Upper lobe of right lung (tissue), 1 donor: ENCODE measurements at places on chromosomes 3 and 15. TPM values are rescaled to one million over a fixed set of nuclear protein-coding genes. Genes with fewer than 3 reads are reported as not detected.

DNA sequence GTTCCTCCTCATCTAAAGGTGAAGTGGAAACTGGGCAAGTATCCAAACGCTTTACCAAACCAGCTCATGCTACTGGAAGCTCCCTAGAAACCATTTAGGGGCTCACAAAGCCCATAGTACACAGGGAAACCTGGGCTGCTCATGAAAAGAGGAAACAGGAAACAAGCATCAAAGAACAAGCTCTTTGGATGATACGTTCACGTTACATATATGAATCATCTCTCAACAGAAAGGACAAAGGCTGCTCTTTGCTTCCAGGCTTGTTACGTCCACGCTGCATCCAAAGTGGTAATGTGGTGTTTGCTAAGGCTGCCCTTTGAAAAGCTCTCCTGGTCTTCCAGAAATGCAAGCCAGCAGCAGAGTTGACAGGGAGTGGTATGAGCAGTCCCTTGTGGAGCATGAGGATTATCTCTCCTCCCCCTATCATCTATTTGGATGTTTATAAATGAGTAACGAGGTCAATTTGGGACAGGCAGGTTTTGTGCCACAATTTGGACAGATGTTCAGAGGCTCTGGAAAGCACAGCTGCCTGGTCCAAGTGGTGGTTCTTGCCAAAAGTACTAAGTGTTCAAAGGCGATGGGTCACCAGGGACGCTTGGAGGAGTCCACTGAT lies 98.0 kb upstream of the RORA start:
- no peak overlapping the region for H3K27ac ChIP-seq
- no peaks in the 10 kb centered on the region for H3K4me1 ChIP-seq
- H3K36me3 ChIP-seq = no peaks in the 10 kb centered on the region
- H3K27me3 ChIP-seq = no peaks in the 10 kb centered on the region

NMB gene
- total RNA-seq = 9.0 TPM

P2RY14 gene
- 7.2 TPM for total RNA-seq

FSIP1 gene
- total RNA-seq = 0.96 TPM

GRCh38 chr15:33402600-33402999 lies 91.8 kb downstream of the RYR3 start:
- no peaks in the 10 kb centered on the region for H3K4me1 ChIP-seq
- H3K27ac ChIP-seq = no peak overlapping the region
- no peaks in the 10 kb centered on the region for H3K36me3 ChIP-seq
